ENCODE measurements at places on chromosomes 1 and 21.

- DNase-seq, result no peak
Measured at GRCh38 chr1:8722366-8722765, 95.1 kb downstream of the RERE start.

DNA sequence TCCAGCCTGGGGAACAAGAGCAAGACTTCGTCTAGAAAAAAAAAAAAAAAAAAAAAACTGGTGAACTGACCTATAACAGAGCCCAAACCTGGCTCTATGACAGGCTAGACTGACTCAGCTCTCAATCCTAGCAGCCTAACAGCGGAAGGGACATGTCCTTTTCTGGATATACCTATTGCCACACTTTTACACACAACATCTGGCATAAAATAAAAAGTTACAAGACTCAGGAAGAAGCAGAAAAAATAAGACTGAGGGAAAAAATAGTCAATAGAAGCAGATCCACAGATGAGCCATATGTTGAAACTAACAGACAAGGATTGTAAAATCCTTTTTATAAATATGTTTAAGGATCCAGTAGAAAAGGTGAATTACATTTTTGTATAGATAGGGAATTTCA, 57.5 kb upstream of the IPO9 start:
- no peak for DNase-seq

DNA sequence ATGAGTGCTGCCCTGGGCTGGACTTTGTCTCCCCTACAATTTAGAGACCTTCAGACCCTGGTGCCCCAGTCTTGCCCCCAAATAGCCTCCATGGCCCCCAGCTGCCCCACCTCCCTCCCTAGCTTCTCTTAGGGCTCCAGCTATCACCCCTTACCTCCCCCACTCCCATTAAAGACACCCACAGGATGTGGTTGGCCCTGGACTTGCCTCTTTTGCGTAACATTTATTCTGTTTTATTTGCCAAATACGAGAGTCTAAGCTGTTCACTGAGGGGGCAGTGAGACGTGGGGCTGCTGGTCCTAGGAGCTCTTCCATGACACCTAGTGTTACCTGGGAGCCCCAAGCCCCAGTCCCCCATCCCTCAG, 4.5 kb downstream of the ZC3H12A start:
- peak; percentile 77 for DNase-seq

- peak; percentile 62 for DNase-seq
Measured at GRCh38 chr1:22018583-22019559, 17.4 kb downstream of the CELA3A start.

Data from CD4-positive, alpha-beta T cell treated with Interleukin-17A for 1 hour (primary cell).